ENCODE measurements at places on chromosomes 11 and 22.

- no peak overlapping the region for H3K27ac ChIP-seq
- peaks cover 21% of the 10 kb centered on the region for H3K4me1 ChIP-seq
- no peak overlapping the region for H3K4me3 ChIP-seq
Observed at GRCh38 chr11:1875093-1875850, 16.4 kb downstream of the PRR33 start.

- no peak overlapping the region for H3K27ac ChIP-seq
- no peaks in the 10 kb centered on the region for H3K4me1 ChIP-seq
- DNase-seq = no peak
- no peaks in the 10 kb centered on the region for H3K27me3 ChIP-seq
Observed at GRCh38 chr11:9914064-9914463, 250.2 kb downstream of the SWAP70 start.

DNA sequence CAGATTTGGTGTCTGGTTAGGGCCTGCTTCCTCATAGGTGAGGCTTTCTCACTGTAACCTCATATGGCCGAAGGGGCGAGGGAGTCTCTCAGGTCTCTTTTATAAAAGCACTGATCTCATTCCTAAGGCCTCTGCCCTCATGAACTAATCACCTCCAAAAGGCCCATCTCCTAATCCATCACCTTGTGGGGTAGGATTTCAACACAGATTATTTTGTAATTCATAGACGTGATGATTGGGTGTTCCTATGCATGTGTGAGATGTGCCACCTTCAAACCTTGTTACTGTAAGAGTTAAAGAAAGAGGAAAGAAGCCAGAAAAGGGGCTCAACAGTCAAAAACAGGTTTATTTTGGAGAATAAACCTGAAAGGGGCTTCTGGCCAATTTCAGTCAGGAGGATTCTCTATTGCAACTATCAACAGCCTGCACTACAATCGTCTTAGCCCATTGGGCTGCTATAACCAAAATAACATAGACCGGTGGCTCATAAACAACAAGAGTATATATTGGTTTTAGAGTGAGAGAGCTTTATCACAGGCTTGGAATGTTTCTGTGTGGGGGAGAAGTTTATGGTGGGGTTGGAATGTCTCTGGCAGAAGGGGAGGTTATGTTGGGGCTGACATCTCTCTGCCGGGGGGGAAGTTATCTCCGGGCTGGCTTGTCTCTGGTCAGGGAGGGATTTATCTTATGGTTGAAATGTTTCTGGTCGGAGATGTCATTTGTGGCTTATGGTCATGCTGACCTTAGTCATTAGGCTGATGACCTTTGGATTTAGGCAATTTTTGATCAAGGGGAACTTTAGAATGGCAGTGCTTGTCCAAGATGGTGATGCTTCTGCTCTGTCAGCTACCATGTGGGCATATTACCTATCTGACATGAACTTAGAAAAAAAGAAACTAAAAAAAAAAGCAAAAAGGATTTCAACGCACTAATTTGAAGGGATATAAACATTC, 35.1 kb downstream of the CSF2RB start:
- no peak overlapping the region for H3K27ac ChIP-seq
- H3K36me3 ChIP-seq = no peaks in the 10 kb centered on the region
- no peaks in the 10 kb centered on the region for H3K4me1 ChIP-seq
- H3K4me3 ChIP-seq = no peak overlapping the region
- H3K27me3 ChIP-seq = peaks cover 12% of the 10 kb centered on the region
- no peak for DNase-seq

DNA sequence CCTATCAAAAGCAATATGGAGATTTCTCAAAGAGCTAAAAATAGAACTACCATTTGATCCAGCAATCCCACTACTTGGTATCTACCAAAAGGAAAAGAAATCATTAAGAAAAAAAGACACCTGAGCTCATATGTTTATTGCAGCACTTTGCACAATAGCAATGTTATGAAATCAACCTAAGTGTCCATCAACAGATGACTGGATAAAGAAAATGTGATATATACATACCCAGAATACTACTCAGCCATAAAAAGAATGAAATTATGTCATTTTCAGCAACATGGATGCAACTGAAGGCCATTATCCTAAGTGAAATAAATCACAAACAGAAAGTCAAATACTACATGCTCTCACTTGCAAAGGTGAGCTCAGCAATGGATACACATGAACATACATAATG, 1565.5 kb upstream of the RAG2 start:
- no peak overlapping the region for H3K4me3 ChIP-seq
- no peak for DNase-seq
- H3K27ac ChIP-seq = no peak overlapping the region

GRCh38 chr22:27385261-27385998, 416.1 kb downstream of the MN1 start:
- DNase-seq = no peak
- no peak overlapping the region for H3K27ac ChIP-seq
- peaks cover 2% of the 10 kb centered on the region for H3K4me1 ChIP-seq

DNA sequence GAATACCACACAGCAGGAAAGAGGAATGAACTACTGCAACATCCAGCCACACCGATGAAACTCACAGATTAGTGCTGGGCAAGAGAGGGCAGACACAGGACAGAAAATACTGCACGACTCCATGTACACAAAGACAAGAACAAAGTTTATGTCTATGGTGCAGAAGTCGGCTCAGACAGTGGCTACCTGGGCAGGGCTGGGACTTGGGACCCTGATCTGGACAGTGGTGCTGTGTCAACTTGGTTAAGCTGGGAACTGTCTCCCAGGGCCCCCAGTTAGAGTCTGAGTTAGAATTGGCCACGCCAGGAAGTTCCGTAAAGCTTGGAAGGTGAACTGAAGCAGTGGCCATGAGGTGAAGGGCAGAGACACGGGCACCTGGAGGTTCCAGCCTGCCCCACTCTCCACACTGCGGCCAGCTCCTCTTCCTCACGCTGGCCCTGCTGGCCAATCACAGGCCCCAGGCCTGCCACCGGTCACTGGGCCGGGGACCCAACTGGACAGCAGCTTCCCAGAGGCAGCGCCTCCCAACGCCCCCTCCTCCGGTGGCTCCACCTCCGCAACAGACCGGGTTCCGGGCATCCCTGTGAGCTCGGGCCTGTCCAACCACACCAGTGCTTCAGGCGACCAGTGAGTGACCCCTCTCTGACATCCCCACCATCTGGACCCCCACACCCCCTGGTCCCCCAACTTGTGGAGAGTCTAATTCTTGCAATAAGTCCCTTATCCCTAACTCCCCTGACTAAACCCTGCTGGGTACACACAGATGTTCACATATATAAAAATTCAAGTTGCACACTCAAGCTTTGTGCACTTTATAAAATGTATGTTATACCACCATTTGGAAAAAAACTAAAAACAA, 93.7 kb downstream of the MICAL3 start:
- H3K36me3 ChIP-seq = peaks cover 5% of the 10 kb centered on the region
- no peak overlapping the region for H3K27ac ChIP-seq
- H3K27me3 ChIP-seq = no peaks in the 10 kb centered on the region

DNA sequence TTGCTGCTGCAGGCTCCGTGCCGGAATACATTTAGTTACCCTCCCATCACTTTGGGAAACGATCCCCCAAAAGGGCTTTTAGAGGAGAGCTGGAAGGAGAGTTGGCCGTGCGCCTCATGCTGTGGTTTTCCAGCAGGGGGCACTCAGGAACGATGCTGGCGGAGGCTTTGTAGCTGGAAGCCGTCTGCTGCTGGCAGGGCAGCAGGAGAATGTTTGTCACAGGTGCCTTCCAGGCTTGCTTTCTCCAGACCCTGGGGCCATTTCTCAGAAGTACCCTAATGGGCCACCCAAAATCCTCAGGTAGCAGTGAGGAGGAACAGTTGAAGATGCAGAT, 30.0 kb upstream of the CABP7 start:
- DNase-seq = no peak
- H3K27me3 ChIP-seq = no peaks in the 10 kb centered on the region
- no peak overlapping the region for H3K27ac ChIP-seq
- H3K4me1 ChIP-seq = no peaks in the 10 kb centered on the region
- peaks cover under 1% of the 10 kb centered on the region for H3K36me3 ChIP-seq
- no peak overlapping the region for H3K4me3 ChIP-seq

DNA sequence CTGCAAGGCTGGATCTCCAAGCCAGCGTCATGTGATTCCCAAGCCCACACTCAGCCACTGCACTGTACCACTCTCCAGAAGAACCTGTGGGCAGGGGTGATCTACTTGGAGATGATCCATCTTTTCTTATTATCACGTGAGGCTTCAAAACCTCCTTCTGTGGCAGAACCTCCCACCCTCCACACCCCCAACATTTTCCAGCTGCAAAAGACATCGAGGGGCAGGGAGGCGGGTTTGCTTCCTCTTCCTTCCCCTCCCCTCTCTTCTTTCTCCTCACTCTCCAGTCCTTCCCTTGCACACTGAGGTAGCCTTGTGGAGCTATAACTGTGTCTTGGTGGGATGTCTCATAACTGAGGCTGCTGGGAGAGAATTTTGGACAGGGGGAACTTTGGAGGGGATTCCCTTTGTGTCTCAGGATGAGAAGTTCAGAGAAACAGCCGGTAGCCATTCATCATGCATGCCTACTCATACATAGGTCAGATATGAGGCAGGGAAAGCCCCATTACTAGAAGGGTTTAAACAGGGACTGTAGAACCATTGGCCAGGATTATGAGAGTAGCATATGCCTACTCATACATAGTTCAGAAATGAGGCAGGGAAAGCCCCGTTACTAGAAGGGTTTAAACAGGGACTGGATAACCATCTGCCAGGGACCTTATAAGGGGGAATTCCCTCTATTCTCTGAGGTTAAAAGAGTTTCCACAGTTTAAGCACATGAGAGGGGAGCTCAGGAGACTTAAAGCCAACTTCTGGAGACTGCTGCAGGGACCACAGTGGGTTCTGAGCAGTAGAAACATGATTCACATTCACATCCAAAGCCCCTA, 420.7 kb upstream of the CADM1 start:
- H3K36me3 ChIP-seq = no peaks in the 10 kb centered on the region
- H3K27me3 ChIP-seq = peaks cover 2% of the 10 kb centered on the region
- H3K4me1 ChIP-seq = no peaks in the 10 kb centered on the region
- no peak overlapping the region for H3K27ac ChIP-seq
- no peak overlapping the region for H3K4me3 ChIP-seq
- no peak for DNase-seq

DNA sequence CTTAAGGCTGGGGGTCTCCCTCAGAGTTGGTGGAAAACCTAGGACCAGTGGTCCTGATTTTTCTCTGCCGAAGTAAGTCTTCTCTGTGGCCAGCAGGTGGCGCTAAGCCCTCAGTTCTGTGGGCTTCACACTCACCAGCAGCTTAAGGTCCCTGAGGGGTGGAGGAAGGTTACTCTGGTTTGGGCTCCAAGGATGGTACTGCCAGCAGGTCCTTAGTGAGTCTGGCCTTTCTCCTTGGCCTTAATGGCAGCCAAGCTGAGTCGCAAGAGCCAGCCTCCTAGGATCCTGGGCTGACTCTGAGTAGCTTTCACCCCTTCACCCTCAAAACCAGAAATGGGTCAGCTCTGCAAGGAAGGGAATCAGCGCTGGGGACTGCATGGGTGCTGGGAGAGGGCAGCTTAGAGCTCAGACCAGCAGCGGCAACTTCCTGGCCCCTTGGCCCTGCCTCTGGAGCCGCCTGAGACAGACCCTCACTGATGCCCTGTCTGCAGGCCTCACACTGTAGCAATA, 4.4 kb downstream of the KCNJ11 start:
- H3K27ac ChIP-seq = no peak overlapping the region

- peaks cover 6% of the 10 kb centered on the region for H3K27me3 ChIP-seq
- no peak overlapping the region for H3K27ac ChIP-seq
- H3K36me3 ChIP-seq = no peaks in the 10 kb centered on the region
- H3K4me1 ChIP-seq = no peaks in the 10 kb centered on the region
Observed at GRCh38 chr22:35868938-35869337, 151.3 kb downstream of the APOL5 start.

DNA sequence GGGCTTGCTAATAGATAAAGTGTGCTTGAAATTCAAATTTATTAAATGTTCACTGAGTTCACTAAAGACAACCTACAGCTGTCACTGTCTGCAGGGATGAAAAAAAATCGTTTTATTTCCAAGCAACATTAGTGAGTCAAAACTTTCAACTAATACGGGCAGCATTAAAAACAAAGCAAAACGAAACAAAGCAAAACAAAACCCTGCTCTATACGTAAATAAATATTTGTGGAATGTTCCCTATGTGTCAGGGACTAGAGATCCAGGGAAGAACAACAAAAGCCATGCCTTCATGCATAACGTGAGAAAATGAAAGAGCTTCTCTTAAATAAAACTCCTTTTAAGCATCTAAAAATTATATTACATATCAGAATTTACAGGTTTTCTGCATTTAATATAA, 553 bp downstream of the NAALAD2 start:
- H3K27me3 ChIP-seq = peaks cover 55% of the 10 kb centered on the region
- no peaks in the 10 kb centered on the region for H3K36me3 ChIP-seq
- H3K4me1 ChIP-seq = peaks cover 5% of the 10 kb centered on the region
- DNase-seq = no peak
- H3K27ac ChIP-seq = no peak overlapping the region
- peak overlapping the region; percentile 64 for H3K4me3 ChIP-seq

DNA sequence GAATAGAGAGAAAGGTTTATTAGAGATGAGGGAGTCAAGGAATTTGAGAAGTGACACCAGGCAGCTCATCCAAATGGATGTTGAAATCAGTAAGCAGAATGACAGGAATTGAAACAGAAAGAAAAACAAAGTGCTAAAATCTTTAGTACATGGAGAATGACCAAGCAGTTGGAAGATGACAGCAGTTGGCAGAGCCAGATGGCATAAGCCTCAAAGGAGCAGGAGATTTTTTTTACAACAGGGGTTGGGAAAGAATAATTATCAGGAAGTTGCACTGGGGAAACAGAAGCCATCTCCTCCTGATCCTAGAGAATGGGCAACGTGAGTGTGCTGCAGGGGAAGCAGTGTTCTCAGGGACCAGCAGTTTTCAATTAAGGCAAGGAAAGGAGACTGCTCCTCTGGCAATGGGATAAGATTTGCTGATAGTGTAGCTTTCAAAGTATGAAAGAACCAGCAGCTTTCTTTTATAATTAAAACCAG, 28.9 kb downstream of the RAB39A start:
- peaks cover 19% of the 10 kb centered on the region for H3K27me3 ChIP-seq
- H3K27ac ChIP-seq = no peak overlapping the region
- peak overlapping the region; percentile 5 for H3K4me3 ChIP-seq
- no peak for DNase-seq
- H3K36me3 ChIP-seq = no peaks in the 10 kb centered on the region

DNA sequence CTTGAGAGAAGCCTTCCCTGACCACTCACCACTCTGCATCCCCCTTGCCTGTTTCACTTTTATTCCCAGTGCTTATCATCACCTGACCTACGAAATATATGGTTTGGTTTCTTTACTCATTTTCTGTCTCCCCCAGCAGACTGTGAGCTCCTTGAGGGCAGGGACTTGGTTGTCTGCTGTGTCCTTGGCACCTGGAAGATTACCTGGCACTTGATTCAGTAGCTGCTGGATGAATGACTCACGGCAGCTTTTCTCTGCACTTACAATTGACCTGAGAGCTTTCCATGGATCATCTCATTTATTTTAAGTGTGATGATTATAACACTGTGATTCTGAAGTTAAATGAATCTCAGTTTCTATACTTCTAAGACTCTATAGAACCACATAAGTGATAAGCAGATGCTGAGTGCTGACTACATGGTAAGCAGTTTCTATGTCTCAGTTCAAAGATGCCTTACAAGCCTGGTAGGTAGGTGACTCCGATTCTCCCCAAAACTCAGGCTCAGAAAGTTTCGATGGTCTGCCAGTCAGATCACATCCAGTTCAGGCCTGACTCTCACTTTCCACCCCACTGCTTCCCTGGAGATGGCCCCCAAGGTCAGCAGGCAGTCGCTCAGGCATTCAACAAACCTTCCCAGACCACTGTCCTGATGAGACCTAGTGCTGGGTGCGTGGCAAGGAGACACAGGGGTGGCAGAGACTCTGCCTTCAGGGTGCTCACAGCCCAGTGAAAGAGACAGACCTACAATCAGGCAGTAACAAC, 11.6 kb downstream of the IL2RB start:
- peak overlapping the region; percentile 32 for H3K27ac ChIP-seq
- DNase-seq = no peak
- H3K4me1 ChIP-seq = peaks cover 29% of the 10 kb centered on the region
